WERI-Rb-1 (cell line): ENCODE measurements at places on chromosomes 1 and 21.

DNA sequence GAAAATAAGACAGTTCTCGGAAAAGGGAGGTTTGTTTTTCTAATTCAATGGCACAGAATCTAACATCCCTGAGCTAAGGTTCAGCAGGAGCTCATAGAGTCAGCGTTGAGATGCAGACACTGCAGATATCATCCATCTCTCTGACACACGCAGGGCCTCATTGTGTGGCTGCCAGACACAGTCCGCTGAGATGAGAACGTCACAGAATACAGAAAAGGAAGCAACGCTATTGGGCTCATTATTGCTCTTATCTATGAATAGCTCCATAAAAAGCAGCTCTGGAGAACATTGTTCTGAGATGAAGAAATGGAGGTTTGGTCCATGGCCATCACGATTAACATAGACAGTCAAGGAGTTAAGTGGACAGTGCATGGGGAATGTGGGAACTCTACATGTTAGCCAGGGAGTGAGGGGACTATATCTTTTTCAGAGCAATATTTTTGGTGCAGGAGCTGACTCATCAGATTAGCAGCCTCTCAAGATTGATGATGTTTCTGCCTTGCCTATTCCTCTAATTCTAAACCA is 771.6 kb upstream of the CXADR start:
- DNase-seq, result no peak

- peak; percentile 88 for DNase-seq
Measured at GRCh38 chr1:207698822-207699483, 52.9 kb upstream of the CD46 start.

DNA sequence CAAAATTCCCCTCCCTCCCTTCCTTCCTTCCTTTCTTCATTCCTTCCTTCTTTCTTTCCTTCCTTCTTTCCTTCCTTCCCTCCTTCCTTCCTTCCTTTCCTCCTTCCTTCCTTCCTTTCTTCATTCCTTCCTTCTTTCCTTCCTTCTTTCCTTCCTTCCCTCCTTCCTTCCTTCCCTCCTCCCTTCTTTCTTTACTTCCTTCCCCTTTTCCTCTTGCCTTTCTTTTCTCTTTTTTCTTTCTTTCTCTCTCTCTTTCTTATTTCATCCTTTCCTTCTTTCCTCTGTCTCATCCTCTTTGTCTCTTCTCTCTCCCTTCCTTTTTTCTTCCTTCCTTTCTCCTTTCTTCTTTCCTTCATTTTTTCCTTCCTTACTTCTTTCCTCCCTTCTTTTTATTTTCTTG is 171.9 kb upstream of the BRINP3 start:
- DNase-seq, result no peak

DNA sequence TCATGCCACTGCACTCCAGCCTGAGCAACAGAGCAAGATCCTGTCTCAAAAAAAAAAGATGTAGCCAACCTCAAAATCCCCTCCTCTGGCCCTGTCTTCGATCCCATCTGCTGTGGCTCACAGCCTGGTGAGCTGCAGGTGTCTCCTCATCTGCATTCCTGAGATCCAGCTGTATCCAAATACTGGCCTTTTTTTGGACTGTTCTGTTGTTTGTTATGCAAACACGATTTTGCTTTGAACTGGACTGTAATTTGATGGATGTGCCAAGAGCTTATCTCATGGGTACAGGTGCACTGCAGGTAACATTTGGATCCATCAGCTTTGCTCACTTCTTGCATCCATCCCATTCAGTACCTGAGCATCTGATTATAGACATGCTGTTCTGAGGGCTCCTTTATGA is 14.1 kb upstream of the FAM43B start:
- no peak for DNase-seq

GRCh38 chr1:57157818-57158603 is 192.2 kb upstream of the C8B start:
- DNase-seq, result no peak

DNA sequence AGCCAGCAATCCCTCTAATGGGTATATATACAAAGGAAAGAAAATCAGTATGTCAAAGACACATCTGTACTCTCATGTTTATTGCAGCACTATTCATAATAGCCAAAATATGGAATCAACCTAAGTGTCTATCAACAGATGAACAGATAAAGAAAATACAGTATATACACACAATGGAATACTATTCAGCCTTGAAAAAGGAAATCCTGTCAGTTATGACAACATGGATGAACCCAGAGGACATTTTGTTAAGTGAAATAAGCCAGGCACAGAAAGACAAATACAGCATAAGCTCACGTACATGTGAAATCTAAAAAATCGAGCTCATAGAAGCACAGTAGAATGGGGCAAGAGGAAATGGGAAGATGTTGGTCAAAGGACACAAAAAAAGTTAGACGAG is 69.1 kb downstream of the WARS2 start:
- DNase-seq, result no peak

- no peak for DNase-seq
Measured at GRCh38 chr1:152186556-152187285, 27.7 kb upstream of the RPTN start.

DNA sequence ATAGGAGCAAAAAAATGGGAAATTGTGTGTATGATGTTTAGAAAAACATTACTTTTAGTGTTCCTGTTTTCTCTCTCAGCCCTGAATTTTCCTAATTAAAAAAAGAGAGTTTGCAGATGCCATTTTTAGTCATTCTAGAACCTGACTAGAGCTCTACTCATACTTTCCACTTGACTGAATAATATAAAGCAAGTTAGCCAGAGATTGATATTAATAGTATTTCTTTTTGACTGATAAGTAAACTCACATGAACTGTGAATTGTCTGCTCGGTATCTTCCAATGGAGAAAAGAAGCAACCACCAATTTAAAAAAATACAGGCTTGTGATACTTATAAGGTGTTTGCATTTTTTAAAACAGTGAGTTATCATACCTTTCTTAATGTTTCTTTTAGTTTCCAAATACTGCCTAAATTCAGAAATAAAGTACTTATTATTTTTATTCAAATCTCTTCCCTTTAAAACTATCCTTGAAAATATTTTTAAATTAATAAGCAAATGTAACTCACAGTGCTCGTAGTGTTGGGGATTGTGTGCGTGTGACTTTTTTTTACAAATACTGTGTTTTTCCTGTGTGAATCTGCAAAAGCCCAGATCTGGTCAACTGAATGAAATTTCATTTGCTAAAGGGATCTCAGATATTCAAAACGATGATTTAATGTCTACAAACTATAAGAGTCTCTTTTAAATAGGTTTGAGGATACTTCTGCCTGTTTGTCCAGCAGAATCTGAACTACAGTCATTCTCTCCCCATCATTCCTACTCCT is 9.8 kb downstream of the RAP1A start:
- DNase-seq, result no peak

GRCh38 chr21:36891121-36891520 is 75.3 kb downstream of the HLCS start:
- no peak for DNase-seq

GRCh38 chr1:244992833-244993232 is 128.5 kb upstream of the HNRNPU start:
- DNase-seq, result no peak

GRCh38 chr1:160322831-160323230 is 20.2 kb downstream of the COPA start:
- no peak for DNase-seq

DNA sequence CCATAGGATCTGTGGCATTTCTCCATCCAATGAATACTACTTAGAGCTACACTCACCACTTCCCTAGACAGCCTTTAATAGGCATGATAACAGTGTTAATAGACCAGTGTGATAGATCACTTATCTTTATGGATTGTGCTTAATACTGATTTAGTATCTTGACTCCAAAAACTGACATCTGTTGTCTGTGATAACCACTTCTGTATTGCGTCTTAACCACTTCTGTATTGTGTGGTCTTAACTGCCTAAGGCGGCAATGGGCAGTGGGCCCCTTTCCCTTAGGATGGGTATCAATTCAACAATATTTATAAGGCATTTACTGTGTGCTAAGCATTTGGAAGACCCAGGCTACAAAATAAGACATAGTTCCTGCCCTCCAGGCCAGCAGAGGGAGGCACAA is 32.0 kb upstream of the RCAN3 start:
- no peak for DNase-seq

- DNase-seq, result no peak
Measured at GRCh38 chr1:115310581-115311473, 27.2 kb downstream of the NGF start.
